ENCODE measurements at places on chromosomes 2 and 18. TPM values are rescaled to one million over a fixed set of nuclear protein-coding genes. Genes with fewer than 3 reads are reported as not detected.

DNA sequence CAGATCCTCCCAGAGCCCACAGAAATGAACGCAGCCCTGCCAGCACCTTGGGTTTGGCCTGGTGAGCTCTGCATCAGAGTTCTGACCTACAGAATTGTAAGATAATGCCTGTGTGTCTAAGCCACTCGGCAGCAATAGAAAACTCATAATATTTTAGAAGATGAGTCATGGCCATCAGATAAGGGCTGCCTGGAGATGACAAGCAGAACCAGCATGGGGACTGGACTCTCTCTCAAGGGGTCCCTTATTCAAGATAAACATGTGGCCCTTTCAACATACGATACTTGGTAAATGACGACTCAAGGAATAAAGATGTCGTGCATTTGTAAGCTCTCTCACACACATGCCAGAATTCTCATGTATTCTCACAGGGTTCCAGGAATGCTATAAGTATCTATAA, 8.5 kb upstream of the AGAP1 start:
- H3K27ac ChIP-seq: no peak overlapping the region
- DNase-seq: no peak
- no peaks in the 10 kb centered on the region for H3K36me3 ChIP-seq
- no peaks in the 10 kb centered on the region for H3K27me3 ChIP-seq

DNA sequence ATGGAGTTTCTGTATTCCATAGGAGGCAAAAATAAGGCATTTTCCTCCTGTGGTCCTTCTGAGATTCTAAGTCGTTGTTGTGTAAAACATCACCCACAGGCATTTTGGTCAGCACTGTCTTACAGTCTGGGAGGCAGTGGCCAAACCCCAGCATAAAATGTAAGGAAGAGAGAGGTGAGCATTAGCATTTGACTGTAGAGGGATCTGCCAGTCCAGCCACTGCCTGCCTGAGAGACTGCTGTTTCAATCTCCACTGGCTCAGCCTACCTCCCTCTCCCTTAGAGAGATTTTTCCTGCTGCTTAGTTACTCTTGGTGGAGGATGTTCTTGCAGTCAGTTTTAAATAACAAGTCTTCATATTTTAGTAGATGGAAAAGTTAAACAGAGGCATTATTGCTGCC, 77.0 kb downstream of the ARHGEF33 start:
- no peak overlapping the region for H3K27ac ChIP-seq
- no peak for DNase-seq
- H3K4me1 ChIP-seq: no peaks in the 10 kb centered on the region
- no peaks in the 10 kb centered on the region for H3K27me3 ChIP-seq
- no peaks in the 10 kb centered on the region for H3K36me3 ChIP-seq

DNA sequence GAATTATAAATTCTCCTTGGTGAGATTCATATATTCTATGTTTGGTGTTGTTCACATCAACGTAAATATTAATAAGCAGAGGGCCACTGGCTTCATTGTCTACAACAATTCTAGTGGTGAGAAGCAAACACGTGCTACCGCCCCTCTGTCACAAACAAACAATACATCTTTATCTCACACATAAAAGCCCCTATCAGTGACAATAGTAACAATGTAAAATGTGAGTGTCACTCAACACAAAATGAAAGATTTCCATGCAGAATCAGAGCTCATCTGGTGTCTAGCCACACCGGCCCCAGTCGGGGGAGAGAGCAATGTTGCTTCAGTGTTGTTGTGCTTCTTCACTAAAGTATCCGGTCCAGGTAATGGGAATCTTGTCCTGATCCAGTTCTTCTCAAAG, 932.6 kb downstream of the SOCS6 start:
- no peak for DNase-seq
- no peak overlapping the region for H3K4me3 ChIP-seq
- no peak overlapping the region for H3K27ac ChIP-seq
- H3K4me1 ChIP-seq: no peaks in the 10 kb centered on the region
- no peaks in the 10 kb centered on the region for H3K27me3 ChIP-seq
- H3K36me3 ChIP-seq: no peaks in the 10 kb centered on the region

MYL12A gene
- 477 TPM for total RNA-seq

NEB gene
- total RNA-seq: 0.91 TPM

MREG gene
- total RNA-seq: 7.4 TPM
